ENCODE measurements at places on chromosomes 16 and 17.

GRCh38 chr17:14918540-14918939 lies 346.6 kb downstream of the PMP22 start:
- no peaks in the 10 kb centered on the region for H3K27me3 ChIP-seq
- H3K4me3 ChIP-seq: no peak overlapping the region
- DNase-seq: peak; percentile 32

DNA sequence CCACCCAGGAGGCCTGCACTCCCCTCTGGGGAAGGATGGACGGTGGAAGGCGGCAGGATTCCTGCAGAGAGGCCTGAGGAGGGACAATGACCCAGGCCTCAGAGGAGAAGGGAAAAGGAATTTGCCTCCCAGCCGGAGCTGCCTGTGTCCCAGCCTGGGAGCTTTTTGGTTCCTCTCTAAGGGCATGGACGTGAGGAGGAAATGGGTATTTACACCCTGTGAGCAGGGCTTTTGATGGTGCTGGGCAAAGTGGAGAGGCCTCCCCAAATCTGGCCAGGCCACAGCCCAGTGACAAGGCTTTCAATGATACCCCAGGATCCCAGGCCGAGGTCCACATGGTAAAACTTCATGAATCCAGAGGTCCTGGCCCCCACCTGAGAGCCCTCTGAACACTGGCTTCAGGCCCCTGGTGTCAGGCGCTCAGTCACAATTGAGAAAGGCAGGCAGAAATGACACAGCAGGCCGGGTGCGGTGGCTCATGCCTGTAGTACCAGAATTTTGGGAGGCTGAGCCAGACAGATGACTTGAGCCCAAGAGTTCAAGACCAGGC lies 56.0 kb upstream of the DOC2B start:
- DNase-seq: no peak
- H3K4me1 ChIP-seq: no peaks in the 10 kb centered on the region
- no peaks in the 10 kb centered on the region for H3K27me3 ChIP-seq
- H3K36me3 ChIP-seq: no peaks in the 10 kb centered on the region

DNA sequence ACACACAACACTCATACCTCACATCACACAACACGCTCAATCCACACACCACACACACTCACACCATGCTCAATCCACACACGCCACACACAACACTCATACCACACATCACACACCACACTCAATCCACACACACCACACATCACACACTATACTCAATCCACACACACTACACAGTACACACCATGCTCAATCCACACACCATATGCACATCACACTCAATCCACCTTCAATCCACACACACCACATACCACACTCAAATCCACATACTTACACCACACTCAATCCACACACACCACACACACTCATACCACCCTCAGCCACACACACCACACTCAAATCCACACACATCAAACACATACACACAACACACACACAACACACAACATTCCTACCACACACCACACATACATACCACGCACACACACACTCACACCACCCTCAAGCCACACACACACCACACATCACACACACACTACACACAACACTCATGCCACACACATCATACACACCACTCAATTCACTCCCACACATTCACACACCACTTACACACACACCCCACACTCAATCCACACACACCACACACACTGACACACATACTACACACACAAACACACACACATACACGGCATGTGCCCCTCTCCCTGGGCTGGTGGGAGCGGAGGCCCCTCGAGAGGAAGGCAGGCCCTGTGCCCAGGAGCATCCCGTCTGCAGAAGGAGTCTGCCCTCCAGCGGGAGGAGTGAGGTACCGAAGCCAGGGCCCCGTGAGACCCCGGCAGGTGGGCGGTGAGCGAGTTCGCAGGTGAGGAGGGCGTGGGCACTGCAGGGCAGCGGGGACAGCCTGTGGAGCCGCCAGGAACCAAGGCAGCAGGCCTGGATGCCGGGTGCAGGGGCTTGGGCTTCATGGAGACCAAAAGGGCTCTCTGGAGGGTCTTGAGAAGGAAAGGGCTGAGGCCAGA lies 33.1 kb upstream of the RPTOR start:
- H3K36me3 ChIP-seq: no peaks in the 10 kb centered on the region
- no peaks in the 10 kb centered on the region for H3K27me3 ChIP-seq
- no peak overlapping the region for H3K4me3 ChIP-seq
- peaks cover 19% of the 10 kb centered on the region for H3K4me1 ChIP-seq

GRCh38 chr17:17702449-17703139 lies 21.3 kb downstream of the RAI1 start:
- H3K36me3 ChIP-seq: no peaks in the 10 kb centered on the region
- DNase-seq: no peak
- no peak overlapping the region for H3K4me3 ChIP-seq
- H3K4me1 ChIP-seq: peaks cover 13% of the 10 kb centered on the region
- H3K27me3 ChIP-seq: no peaks in the 10 kb centered on the region
- H3K27ac ChIP-seq: no peak overlapping the region

DNA sequence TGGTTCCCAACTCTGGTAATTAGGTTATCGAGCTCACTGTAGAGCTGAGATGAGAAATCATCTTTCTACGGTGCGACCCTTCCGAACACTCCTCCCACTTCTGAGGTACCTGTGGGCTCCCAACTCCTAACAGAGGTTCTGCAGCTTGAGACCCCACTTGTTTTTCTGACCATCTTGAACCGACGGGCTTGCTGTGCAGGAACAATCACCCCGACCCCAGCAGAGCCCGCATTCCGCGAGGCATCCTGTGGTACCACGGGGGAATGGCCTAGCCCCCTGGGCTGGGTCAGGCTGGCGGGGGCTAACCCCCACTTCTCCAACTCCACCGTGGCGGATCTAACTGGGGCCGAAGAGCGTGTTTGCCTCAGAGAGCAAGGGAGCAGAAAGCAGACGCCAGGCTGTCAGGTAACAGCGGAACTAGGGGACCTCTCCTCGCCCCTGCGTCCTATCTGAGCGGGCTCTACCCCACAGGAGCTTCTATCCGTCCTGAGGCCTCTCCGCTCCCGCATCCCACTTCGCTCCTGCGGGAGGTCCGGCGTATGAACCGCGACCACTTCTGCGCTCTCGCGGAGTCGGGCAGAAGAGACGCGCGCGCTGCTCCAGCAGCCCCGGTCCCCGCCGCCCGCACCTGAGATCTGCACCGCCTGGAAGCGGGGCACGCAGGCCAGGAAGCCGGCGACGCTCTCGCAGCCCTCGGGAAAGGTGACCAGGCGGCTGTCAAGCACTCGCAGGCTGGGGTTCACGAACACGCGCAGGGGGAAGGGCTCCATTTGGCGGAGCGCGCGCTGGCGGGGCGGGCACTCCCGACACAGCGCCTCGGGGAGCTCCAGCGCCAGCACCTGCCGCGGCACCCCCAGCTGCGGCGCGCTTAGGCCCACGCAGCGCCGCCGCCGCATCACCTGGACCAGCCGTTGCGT lies 761 bp downstream of the PDF start:
- peak overlapping the region; percentile 75 for H3K27ac ChIP-seq
- peak; percentile 53 for DNase-seq
- no peaks in the 10 kb centered on the region for H3K27me3 ChIP-seq
- H3K4me3 ChIP-seq: peak overlapping the region; percentile 77
- H3K4me1 ChIP-seq: peaks cover 28% of the 10 kb centered on the region

- H3K4me3 ChIP-seq: no peak overlapping the region
- no peak overlapping the region for H3K27ac ChIP-seq
- no peak for DNase-seq
Measured at GRCh38 chr17:19755821-19756510, 7.9 kb upstream of the ALDH3A1 start.

DNA sequence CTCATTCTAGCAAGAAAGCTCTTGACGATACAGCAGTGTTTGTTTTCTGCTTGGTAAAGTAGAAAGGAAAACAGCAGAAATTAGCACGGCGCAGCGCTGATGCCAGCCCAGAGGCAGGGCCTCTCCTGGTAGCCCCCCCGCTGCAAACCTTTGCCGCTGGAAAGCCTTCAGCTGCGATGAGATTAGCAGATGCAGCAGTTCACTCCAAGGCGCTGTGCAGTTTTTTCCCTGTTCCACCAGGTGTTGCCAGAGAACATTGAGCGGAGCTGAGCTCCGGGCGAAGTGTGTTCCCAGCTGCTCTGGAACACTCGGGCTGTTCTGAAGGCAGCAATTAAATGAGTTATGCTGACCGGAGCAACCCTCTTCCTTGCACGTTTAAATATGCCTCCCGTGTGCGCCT lies 72.5 kb downstream of the RBFOX1 start:
- no peak overlapping the region for H3K4me3 ChIP-seq
- H3K27ac ChIP-seq: no peak overlapping the region
- no peaks in the 10 kb centered on the region for H3K36me3 ChIP-seq
- no peak for DNase-seq
- no peaks in the 10 kb centered on the region for H3K27me3 ChIP-seq
- no peaks in the 10 kb centered on the region for H3K4me1 ChIP-seq

GRCh38 chr16:68453816-68454215 lies 5.5 kb upstream of the SMPD3 start:
- H3K36me3 ChIP-seq: no peaks in the 10 kb centered on the region
- no peaks in the 10 kb centered on the region for H3K27me3 ChIP-seq
- no peak overlapping the region for H3K4me3 ChIP-seq
- H3K27ac ChIP-seq: no peak overlapping the region
- peaks cover 40% of the 10 kb centered on the region for H3K4me1 ChIP-seq
- no peak for DNase-seq

- H3K27ac ChIP-seq: no peak overlapping the region
- peak; percentile 70 for DNase-seq
- H3K4me1 ChIP-seq: no peaks in the 10 kb centered on the region
- H3K36me3 ChIP-seq: no peaks in the 10 kb centered on the region
- H3K4me3 ChIP-seq: no peak overlapping the region
Measured at GRCh38 chr17:45852535-45853297, 8.0 kb downstream of the SPPL2C start.

- no peaks in the 10 kb centered on the region for H3K27me3 ChIP-seq
- no peak overlapping the region for H3K4me3 ChIP-seq
- 0 out of 2 replicates have a peak, but pooled peaks cover 4% of the 10 kb centered on the region for H3K36me3 ChIP-seq
- peak; percentile 43 for DNase-seq
- no peaks in the 10 kb centered on the region for H3K4me1 ChIP-seq
Measured at GRCh38 chr16:81350306-81350615, 35.5 kb downstream of the GAN start.

DNA sequence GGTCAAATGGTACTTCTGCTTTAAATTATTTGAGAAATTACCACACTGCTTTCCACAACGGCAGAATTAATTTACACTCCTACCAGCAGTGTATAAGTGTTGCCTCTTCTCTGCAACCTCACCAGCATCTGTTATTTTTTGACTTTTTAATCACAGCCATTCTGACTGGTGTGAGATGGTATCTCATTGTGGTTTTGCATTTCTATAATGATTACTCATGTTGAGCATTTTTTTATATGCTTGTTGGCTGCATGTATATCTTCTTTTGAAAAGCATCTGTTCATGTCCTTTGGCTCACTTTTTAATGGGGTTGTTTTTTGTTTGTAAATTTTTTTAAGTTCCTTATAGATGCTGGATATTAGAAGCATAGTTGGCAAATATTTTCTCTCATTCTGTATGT lies 446.7 kb downstream of the PMP22 start:
- no peak overlapping the region for H3K27ac ChIP-seq
- H3K27me3 ChIP-seq: no peaks in the 10 kb centered on the region
- no peak overlapping the region for H3K4me3 ChIP-seq
- no peak for DNase-seq
- H3K36me3 ChIP-seq: no peaks in the 10 kb centered on the region
- no peaks in the 10 kb centered on the region for H3K4me1 ChIP-seq

GRCh38 chr17:76189247-76189646 lies 48.2 kb upstream of the FOXJ1 start:
- DNase-seq: no peak
- no peaks in the 10 kb centered on the region for H3K4me1 ChIP-seq
- no peaks in the 10 kb centered on the region for H3K36me3 ChIP-seq
- H3K27ac ChIP-seq: no peak overlapping the region

DNA sequence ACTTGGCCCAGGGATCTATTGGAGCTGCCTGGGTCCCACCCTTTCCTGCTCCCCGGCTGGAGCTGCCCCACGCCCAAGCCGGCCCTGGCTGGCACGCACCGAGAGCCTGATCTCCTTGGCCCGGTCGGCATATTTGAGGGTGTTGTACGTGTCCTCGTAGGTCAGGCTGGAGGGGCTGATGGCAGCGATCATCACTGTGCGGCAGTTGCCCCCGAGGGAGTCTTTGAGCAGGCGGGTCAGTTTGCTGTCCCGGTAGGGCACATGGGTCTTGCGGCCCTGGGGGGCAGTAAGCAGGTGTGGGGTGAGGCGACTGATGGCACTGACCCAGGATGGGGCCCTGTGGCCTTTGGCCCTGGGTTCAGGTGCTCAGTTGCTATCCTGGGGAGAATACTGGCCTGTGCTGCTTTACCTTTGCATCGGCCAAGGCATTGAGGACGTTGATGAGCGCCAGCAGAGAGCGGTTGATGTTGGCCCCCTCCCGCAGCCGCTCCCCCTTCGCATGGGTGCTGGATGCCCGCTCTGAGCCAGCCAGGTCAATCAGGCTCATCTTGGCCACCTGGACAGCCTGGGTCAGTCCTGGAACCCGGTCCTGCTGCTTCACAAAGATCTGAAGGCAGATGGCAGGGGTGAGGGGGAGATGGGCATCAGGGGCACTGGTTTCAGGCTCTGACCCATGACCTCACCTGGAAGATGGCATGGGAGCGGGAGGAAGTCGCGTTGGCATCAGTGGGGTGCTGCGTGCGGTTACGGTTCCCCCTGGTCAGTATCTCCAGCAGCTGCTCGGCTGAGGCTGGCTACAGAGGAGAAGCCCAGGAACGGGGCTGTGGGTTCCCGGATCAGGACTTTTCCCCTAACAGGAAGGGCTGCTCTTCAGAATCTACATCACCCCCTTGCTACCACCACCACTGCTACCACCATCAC lies 13.5 kb downstream of the KIF18B start:
- H3K27ac ChIP-seq: no peak overlapping the region
- no peak overlapping the region for H3K4me3 ChIP-seq
- peaks cover 9% of the 10 kb centered on the region for H3K36me3 ChIP-seq
- no peaks in the 10 kb centered on the region for H3K27me3 ChIP-seq
- no peak for DNase-seq

DNA sequence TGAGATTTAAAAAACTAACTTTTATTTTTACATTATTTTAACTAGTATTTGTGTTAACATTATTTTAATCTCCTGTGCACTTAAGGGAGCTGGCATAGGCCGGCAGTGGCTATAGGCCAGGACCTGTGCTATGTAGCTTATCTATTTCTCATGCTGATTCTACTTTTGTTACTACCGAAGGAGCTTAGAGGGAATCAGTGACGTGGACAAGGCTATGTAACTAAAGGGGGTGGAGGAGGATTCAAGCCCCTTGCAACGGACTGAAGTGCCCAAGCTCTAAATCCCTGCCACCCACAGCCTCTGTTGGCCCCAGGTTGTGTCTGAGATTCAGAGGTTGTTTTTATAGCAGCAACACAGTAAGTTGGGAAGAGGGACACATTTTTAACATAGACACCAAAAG lies 356.4 kb downstream of the WWOX start:
- no peak overlapping the region for H3K27ac ChIP-seq
- H3K27me3 ChIP-seq: no peaks in the 10 kb centered on the region
- H3K4me3 ChIP-seq: no peak overlapping the region
- DNase-seq: no peak

DNA sequence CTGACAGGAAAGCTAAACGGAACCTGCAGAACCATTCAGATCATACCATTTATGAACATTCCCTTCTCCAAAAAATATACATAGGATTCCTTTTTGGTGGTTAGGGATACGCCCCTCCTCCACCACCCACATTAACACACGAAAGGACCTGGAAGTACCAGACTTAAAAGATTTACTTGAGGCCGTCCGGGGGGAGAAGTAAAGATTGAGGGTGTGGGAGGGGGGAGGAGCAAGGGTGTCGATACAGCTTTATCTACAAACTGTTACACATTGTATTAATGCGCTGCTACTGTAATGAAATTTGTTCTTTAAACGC lies 537 bp downstream of the PALB2 start:
- no peaks in the 10 kb centered on the region for H3K27me3 ChIP-seq
- H3K27ac ChIP-seq: peak overlapping the region; percentile 60
- DNase-seq: peak; percentile 32
- H3K4me1 ChIP-seq: peaks cover 7% of the 10 kb centered on the region
- peak overlapping the region; percentile 99 for H3K4me3 ChIP-seq

All from GM23248 (cell line).